ENCODE measurements at places on chromosomes 16 and 17.

DNA sequence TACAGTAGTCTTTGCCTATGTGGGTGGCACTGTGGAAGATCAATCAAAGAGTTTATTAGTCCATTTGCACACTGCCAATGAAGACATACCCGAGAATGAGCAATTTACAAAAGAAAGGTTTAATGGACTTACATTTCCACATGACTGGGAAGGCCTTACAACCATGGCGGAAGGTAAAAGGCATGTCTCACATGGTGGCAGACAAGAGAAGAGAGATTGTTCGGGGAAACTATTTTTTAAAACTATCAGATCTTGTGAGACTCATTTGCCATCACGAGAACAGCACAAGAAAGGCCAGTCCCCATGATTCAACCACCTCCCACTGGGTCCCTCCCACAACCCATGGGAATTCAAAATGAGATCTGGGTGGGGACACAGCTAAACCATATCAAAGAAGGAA, 432.1 kb downstream of the ZFHX3 start:
- no peaks in the 10 kb centered on the region for H3K36me3 ChIP-seq
- no peak overlapping the region for H3K4me3 ChIP-seq
- no peak for DNase-seq
- H3K4me1 ChIP-seq = no peaks in the 10 kb centered on the region
- H3K27me3 ChIP-seq = no peaks in the 10 kb centered on the region

GRCh38 chr16:3954411-3954921, 74.0 kb upstream of the CREBBP start:
- H3K27ac ChIP-seq = no peak overlapping the region
- H3K4me3 ChIP-seq = no peak overlapping the region
- DNase-seq = no peak
- H3K27me3 ChIP-seq = no peaks in the 10 kb centered on the region

DNA sequence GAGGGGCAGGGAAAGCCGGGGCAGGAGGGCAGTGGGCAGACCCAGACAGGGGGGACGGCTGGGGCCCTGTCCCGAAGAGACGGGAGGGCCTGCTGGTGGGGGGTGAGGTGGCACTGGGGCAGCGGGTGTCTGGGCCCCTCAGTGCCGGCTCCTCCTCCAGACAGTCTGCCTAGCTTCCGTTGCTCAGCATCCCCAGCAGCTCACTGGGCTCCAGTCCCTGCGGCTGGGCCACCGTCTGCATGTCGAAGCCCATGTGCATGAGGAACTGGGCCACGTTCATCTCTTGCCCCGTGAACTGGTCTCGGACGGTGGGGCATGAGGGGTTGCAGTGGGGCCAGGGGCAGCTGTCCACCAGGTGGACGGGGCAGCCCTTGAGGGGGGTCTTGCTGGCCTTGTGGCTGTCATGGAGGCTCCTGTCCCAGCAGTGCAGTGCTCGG, 5.8 kb upstream of the MYADML2 start:
- H3K36me3 ChIP-seq = no peaks in the 10 kb centered on the region
- H3K27ac ChIP-seq = no peak overlapping the region
- no peak for DNase-seq
- peaks cover 3% of the 10 kb centered on the region for H3K27me3 ChIP-seq
- H3K4me1 ChIP-seq = no peaks in the 10 kb centered on the region

- peaks cover 73% of the 10 kb centered on the region for H3K36me3 ChIP-seq
- no peak overlapping the region for H3K4me3 ChIP-seq
- no peak overlapping the region for H3K27ac ChIP-seq
- DNase-seq = no peak
- no peaks in the 10 kb centered on the region for H3K4me1 ChIP-seq
Measured at GRCh38 chr17:5396612-5397011, 22.9 kb downstream of the NUP88 start.

DNA sequence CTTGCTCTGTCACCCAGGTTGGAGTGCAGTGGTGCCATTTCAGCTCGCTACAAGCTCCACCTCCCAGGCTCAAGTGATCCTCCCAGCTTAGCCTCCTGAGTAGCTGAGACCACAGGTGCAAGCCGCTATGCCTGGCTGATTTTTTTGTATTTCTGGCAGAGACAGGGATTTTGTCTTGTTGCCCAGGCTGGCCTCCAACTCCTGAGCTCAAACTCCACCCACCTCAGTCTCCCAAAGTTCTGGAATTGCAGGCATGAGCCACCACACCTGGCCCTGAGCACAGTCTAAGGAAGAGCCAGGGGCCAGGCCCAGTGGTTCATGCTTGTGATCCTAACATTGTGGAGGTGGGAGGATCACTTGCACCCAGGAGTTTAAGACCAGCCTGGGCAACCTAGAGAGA, 21.8 kb upstream of the BCO1 start:
- no peaks in the 10 kb centered on the region for H3K36me3 ChIP-seq
- no peak overlapping the region for H3K4me3 ChIP-seq
- DNase-seq = no peak

GRCh38 chr16:20107083-20107482, 33.4 kb upstream of the GPR139 start:
- no peaks in the 10 kb centered on the region for H3K36me3 ChIP-seq
- H3K4me1 ChIP-seq = no peaks in the 10 kb centered on the region
- no peak overlapping the region for H3K4me3 ChIP-seq
- H3K27ac ChIP-seq = no peak overlapping the region

GRCh38 chr17:34365340-34365739, 2.3 kb upstream of the CCL1 start:
- peaks cover 5% of the 10 kb centered on the region for H3K27me3 ChIP-seq
- no peak overlapping the region for H3K4me3 ChIP-seq
- DNase-seq = no peak
- no peaks in the 10 kb centered on the region for H3K4me1 ChIP-seq
- no peak overlapping the region for H3K27ac ChIP-seq

DNA sequence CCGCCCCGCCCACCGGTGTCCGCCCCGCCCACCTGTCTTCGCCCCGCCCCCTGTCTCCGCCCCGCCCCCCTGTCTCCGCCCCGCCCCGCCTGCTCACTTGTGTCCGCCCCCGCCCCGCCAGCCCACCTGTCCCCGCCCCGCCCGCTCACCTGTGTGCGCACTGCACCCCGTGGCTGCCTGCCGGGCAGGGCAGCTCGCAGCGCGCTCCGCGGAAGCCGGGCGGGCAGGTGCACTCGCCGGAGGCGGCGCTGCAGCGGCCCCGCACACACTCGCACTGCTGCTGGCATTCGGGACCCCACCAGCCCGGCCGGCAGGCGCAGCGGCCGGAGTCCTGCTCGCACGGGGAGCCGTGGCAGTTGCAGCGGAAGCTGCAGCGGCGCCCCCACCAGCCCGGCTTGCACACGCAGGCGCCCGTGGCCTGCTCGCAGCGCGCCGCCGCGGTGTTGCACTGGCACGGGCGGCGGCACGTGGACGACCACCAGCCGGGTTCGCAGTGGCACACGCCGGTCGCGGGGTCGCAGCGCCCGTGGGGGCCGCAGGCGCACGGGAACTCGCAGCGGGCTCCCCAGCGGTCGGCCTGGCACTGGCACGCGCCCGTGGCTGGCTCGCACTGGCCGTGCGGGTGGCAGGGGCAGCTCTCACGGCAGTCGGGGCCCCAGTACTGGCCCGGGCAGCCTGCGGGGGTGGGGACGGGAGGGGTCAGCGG, 2.1 kb downstream of the SCARF1 start:
- H3K27me3 ChIP-seq = no peaks in the 10 kb centered on the region
- peak overlapping the region; percentile 58 for H3K4me3 ChIP-seq
- H3K4me1 ChIP-seq = peaks cover 19% of the 10 kb centered on the region
- H3K27ac ChIP-seq = peak overlapping the region; percentile 4
- no peaks in the 10 kb centered on the region for H3K36me3 ChIP-seq

DNA sequence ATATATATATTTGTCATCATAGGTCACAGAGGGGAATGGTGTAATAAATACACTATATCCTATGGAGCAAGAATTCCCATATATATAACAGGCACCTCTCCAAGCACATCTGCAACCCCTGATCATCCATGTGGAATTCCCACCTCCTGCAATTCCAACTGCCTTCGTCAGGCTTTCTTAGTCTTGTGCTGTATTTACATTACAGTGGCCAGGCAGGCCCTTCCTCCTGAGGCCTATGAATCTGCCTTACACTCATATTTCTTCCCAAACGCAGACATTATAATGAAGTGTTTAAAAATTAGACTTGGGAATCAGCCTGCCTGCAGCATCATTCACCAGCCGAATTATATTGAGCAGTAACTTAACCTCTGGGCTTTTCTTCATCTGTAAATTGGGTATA, 19.3 kb upstream of the DNAH9 start:
- DNase-seq = no peak
- no peak overlapping the region for H3K27ac ChIP-seq
- H3K4me3 ChIP-seq = no peak overlapping the region
- no peaks in the 10 kb centered on the region for H3K36me3 ChIP-seq
- H3K27me3 ChIP-seq = no peaks in the 10 kb centered on the region

- H3K27ac ChIP-seq = no peak overlapping the region
- no peak for DNase-seq
- H3K36me3 ChIP-seq = no peaks in the 10 kb centered on the region
- H3K4me1 ChIP-seq = no peaks in the 10 kb centered on the region
Measured at GRCh38 chr17:49433000-49433694, 18.5 kb upstream of the PHB1 start.

DNA sequence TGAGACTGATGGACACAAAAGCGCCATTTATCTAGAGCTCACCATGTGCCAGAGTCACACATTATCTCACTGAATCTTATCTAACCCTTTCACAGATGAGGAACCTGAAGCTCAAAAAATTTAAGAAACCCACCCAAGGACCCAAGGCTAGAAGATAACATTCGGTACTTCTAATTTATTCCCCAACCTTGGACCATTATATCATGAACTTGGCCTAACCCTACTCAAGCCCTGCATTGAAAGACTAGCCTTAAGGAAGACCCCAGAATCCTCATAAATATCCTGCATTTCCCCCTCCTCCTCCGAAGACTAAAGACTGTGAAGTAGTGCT, 548 bp upstream of the DYNC1LI2 start:
- no peaks in the 10 kb centered on the region for H3K27me3 ChIP-seq
- H3K4me3 ChIP-seq = peak overlapping the region; percentile 15
- no peak for DNase-seq
- peaks cover 29% of the 10 kb centered on the region for H3K4me1 ChIP-seq

- no peaks in the 10 kb centered on the region for H3K27me3 ChIP-seq
- no peak overlapping the region for H3K27ac ChIP-seq
- no peaks in the 10 kb centered on the region for H3K4me1 ChIP-seq
- H3K36me3 ChIP-seq = no peaks in the 10 kb centered on the region
- no peak for DNase-seq
Measured at GRCh38 chr16:51433599-51433998, 282.5 kb upstream of the SALL1 start.

DNA sequence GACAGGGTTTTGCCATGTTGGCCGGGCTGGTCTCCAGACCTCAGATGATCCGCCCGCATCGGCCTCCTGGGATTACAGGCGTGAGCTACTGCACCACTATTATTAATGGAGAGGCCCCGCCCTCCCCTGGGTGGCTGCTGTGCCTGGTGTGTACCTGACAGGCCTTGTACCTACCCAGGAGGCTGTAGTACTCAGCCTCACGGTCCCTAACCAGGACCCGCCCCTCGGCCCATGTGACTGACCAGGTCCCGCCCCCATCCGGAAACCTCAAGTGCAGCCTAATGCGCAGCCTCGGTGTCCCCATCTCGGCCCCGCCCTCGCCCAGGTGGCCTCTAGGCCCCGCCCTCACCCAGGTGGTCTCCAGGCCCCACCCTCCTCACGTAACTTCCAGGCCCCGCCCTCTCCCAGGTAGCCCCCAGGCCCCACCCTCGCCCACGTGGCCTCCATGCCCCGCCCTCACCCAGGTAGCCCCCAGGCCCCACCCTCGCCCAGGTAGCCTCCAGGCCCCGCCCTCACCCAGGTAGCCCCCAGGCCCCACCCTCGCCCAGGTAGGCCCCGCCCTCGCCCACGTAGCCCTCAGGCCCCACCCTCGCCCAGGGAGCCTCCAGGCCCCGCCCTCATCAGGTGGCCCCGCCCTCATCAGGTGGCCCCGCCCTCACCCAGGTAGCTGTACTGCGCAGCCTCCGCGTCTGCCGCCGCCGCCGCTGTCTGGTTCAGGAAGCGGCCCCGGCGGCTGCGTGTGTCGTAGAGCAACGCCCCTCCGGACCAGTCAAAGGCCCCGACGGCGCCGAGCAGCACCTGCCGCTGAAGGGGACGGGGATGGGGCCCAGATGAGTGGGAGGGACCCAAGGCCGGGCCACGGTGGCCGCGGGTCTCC, 31.0 kb downstream of the HASPIN start:
- H3K27ac ChIP-seq = peak overlapping the region; percentile 60
- H3K4me1 ChIP-seq = peaks cover 33% of the 10 kb centered on the region
- H3K4me3 ChIP-seq = no peak overlapping the region

DNA sequence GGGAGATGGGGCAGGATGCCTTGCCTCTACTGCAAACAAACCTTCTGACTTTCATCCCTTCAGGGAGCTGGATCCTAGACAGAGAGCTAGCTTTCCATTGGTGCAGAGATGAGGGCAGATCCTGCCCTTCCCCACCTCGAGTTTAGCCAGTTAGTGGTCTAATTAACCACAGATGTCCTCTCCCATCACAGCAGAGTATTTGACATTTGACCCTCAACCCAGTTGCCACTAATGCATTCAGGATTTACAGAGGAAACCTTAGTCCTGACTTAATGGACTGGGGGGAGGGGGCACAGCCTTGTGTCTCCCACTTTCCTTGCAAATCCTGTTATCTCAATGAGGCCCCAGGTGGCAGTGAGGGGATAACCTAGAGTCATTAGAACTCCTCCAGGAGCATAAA, 10.2 kb downstream of the PIP4K2B start:
- no peaks in the 10 kb centered on the region for H3K27me3 ChIP-seq
- no peak for DNase-seq
- H3K4me1 ChIP-seq = no peaks in the 10 kb centered on the region

- H3K4me3 ChIP-seq = no peak overlapping the region
- no peaks in the 10 kb centered on the region for H3K4me1 ChIP-seq
- no peaks in the 10 kb centered on the region for H3K27me3 ChIP-seq
- H3K36me3 ChIP-seq = no peaks in the 10 kb centered on the region
Measured at GRCh38 chr17:33021731-33022408, 30.2 kb downstream of the SPACA3 start.

GRCh38 chr17:6052926-6053325, 17.3 kb upstream of the WSCD1 start:
- no peak for DNase-seq
- H3K4me1 ChIP-seq = no peaks in the 10 kb centered on the region
- H3K27me3 ChIP-seq = no peaks in the 10 kb centered on the region
- no peaks in the 10 kb centered on the region for H3K36me3 ChIP-seq
- no peak overlapping the region for H3K4me3 ChIP-seq
- no peak overlapping the region for H3K27ac ChIP-seq

GRCh38 chr17:29949696-29950095, 8.3 kb downstream of the EFCAB5 start:
- no peaks in the 10 kb centered on the region for H3K27me3 ChIP-seq
- no peak overlapping the region for H3K4me3 ChIP-seq
- no peak overlapping the region for H3K27ac ChIP-seq
- H3K4me1 ChIP-seq = no peaks in the 10 kb centered on the region
- no peaks in the 10 kb centered on the region for H3K36me3 ChIP-seq
- DNase-seq = no peak

GRCh38 chr16:35543486-35543885, 2084.1 kb downstream of the TP53TG3F start:
- no peaks in the 10 kb centered on the region for H3K36me3 ChIP-seq
- DNase-seq = no peak
- H3K27me3 ChIP-seq = no peaks in the 10 kb centered on the region
- no peaks in the 10 kb centered on the region for H3K4me1 ChIP-seq
